ENCODE measurements at places on chromosomes 6 and 20. TPM values are rescaled to one million over a fixed set of nuclear protein-coding genes. Genes with fewer than 3 reads are reported as not detected.
A peak's percentile ranks its signal among the peaks of the same experiment; 100 is the strongest.

- no peak for DNase-seq
These were observed 30.2 kb downstream of the ENPP1 start for GRCh38 chr6:131838051-131838450.

- DNase-seq, result no peak
These were observed 4.9 kb upstream of the DEK start for GRCh38 chr6:18269253-18269652.

DNA sequence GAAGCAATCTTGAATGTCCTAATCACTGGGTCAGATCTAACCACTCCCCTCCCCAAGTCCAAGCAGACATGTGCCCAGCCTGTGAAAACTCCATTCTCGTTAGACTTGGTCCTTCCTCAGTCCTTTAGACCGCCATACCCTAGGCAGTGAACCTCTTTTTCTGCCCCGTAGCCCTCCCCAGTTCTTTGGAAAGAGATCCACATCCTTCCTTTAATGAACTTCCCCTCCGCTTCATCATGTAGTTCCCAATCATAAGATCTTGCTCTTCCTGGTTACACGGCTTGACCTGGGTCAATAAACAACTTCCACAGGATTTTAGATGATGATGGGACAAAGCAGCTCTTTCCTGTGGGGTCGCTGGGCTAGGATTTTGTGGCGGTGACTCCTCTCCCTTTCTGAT, 9.6 kb downstream of the AHCY start:
- DNase-seq, result no peak

OARD1 gene
- total RNA-seq, result 19.0 TPM

HCRTR2 gene
- 0.12 TPM for total RNA-seq

CDH4 gene
- total RNA-seq, result 0.71 TPM

- peak; percentile 82 for DNase-seq
These were observed 53.4 kb upstream of the CD93 start for GRCh38 chr20:23139524-23139923.

DNA sequence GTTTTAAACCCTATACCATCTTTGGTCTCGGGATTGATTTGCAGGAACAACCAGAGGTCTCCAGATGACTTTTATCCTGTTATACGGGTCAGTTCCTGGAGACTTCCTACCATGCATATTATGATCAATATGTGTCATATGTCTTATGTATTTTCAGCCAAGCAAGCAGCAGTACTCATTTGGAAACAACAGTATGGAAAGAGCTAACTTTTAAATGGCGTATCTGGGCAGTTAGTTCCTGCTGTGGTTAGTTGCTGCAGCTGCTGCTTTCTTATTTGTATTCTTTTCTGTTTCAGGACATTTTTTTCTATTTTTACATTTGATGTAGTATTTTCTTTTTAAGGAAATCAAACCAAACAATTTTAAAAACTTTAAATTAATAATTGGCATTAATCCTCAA, 207.5 kb downstream of the MANEA start:
- DNase-seq, result no peak

VSTM2L gene
- total RNA-seq, result 15.9 TPM

GRCh38 chr6:53029257-53029656, 34.2 kb upstream of the GSTA4 start:
- DNase-seq, result no peak
